ENCODE measurements at places on chromosomes 3 and 15.
A peak's percentile ranks its signal among the peaks of the same experiment; 100 is the strongest.

DNA sequence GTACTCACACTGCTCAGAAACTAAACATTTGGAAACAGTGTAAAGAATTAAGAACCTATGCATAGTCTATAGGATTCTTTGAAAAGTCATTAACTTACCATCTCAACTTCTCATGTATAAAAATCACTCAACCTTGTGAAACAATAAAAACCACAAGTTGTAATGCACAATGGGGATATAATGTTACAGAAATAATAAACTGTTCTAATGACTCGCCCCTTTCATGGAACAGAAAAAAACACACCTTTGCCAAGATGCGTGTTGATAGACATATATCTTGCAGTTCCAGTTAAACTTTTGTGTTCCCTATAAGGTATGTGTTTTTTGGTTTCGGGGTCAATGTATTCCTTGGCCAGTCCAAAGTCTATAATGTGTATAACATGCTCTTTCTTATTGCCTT is 50.8 kb upstream of the PPIB start:
- peak; percentile 10 for DNase-seq

DNA sequence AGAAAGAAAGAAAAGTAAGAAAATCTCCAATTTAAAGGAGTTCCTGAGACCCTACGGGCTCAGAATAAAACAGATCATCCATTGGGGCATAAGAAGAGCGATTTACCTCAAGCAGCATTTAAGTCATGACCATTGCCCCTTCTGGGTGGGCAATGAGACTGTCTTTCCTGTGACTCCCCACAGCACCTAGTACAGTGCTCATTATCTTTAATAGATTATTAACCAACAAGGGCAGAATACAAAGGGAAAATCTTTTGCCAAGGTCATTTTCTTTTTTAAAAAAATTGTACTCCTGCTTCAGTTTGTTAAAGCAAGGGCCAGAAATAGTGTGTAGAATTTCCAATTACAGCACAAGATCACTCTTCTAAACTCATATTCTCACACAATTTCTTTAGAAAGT is 443.3 kb upstream of the AGTR1 start:
- no peak for DNase-seq

GRCh38 chr15:52493968-52494367 is 34.7 kb downstream of the MYO5A start:
- DNase-seq, result no peak

DNA sequence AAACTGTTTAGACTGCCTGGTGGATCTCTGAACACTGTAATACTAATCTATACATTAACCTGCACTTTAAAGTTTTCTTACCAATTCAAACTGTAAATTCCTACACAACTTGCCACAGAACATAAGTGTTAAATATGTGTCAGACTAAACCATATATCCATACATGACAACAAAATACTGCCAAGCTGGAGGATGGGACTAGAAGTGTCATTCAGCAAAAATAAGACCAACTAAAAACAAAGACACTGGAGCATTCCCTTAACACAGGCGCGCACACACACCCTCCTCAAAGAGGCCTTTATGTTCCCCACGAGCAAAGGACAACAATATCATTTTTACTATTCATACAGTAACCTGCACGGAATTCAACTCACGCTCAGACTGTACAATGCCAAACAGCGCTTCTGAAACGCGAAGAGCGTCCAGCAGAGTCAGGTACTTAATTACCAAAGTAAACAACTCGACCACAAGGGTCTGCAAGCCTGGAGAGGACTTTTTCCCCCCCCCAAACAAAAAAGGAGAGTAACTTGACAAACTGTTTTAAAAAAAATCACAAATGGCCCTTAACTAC is 1.1 kb downstream of the DCUN1D1 start:
- DNase-seq, result no peak
